ENCODE measurements at places on chromosomes 16 and 17.

- DNase-seq = no peak
Observed at GRCh38 chr16:25172831-25173230, 43.9 kb upstream of the AQP8 start.

DNA sequence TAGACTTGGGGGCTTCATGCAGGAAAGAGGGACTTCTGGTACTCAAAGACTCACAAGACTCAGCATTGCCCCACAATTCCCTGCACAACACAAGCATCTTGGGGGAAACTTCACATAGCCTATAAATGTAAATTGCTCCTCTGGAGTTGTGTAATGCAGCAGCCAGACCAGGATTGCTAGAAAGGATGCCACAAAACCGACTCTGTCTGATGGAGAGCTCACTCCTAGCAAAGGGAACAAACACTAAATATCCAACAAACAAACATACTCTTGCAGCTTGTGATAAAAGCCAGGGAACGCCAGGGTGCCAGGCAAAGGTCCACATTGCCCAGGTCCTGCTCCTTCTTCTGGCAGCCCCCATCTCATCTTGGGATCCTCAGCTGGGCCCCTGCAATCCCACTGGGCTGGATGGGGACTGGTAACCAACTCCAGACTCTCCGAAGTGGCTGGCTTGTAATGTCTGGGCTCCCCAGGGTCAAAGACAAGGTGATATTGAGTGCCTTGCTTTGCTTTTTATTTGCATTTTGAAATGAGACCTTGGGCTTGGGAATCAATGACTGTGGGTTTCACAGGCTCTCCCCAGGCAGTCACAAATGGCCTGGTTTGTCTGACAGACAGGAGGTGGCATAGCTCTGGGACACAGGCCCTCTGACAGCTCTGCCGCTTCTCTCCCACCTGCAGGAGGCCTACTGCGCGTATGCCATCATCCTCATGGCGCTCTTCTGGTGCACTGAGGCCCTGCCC lies 15.3 kb downstream of the SLC13A2 start:
- no peak for DNase-seq

DNA sequence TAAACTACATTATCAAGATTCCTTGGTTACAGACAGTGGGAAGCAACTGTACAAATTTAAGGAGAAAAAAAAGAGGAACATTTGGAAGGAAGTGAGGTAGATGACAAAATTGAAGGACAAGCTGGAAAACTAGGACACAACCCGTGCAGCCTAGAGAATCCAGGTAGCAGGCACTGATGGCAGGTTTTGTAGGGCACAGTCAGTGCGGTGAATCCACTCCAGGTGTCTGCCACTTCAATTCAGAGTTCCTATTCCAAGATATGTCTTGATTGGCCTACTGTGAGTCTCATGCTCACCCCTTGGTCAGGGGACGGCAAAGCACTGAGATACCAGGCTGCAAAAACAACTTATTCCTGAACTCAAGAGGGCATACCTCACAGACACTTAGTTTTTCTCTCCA lies 37.8 kb downstream of the TNRC6C start:
- DNase-seq = no peak

GRCh38 chr17:75691371-75691791 lies 24.2 kb downstream of the SAP30BP start:
- DNase-seq = peak; percentile 33

DNA sequence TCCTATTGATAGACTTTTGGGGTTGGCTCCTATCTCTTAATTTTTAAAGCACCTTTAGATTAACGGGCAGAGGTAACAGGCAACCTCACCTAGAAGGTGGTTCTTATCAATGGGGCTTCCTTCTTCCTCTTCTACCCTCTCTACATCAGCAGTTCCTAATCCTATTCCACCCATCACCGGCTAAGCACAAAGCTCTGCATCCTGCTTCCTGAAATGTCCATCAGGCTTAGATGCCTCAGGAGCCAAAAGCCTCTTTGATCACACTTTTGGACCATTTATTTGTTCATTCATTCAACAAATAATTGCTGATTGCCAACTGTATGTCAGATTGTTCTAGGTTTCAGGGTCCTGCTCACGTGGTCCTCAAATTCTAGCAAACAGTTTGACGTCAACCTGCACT lies 586.0 kb downstream of the TOX3 start:
- DNase-seq = no peak

GRCh38 chr16:5058476-5058875 lies 7.3 kb downstream of the C16orf89 start:
- no peak for DNase-seq

DNA sequence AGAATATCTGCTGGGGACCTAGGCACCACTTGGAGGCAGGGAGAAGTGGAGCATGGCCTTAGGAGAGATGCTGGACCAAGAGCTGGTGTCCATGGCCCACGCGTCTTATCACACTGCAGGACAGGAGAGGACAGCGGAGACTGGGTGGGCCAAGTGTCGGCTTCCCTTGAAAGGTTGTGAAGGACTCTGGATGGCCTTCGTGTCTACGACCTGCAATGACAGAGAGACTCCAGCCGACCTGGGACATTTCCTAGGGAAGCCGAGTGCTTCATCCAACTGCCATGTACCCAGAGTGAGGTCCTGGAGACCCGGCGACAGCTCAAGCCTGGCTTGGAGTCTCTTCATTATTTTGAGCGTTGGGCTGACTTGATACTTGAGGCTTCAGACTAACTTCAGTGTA lies 20.5 kb downstream of the C1QTNF1 start:
- DNase-seq = no peak

GRCh38 chr17:42607769-42608168 lies 1.4 kb downstream of the RETREG3 start:
- no peak for DNase-seq

DNA sequence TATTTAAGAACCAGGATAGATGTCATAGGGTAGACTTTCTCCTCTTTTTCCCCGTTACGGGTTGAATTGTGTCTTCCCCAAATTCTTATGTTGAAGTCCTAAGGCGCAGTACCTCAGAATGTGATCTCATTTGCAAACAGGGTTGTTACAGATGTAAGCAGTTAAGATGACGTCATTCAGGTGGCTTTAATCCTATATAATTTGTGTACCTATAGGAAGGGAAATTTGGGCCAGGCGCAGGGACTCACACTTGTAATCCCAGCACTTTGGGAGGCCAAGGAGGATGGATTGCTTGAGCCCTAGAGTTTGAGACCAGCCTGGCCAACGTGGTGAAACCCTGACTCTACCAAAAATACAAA lies 99.5 kb upstream of the DHX40 start:
- DNase-seq = no peak

GRCh38 chr16:51657848-51658247 lies 506.8 kb upstream of the SALL1 start:
- no peak for DNase-seq

- no peak for DNase-seq
Observed at GRCh38 chr16:67482233-67482924, 968 bp downstream of the AGRP start.

DNA sequence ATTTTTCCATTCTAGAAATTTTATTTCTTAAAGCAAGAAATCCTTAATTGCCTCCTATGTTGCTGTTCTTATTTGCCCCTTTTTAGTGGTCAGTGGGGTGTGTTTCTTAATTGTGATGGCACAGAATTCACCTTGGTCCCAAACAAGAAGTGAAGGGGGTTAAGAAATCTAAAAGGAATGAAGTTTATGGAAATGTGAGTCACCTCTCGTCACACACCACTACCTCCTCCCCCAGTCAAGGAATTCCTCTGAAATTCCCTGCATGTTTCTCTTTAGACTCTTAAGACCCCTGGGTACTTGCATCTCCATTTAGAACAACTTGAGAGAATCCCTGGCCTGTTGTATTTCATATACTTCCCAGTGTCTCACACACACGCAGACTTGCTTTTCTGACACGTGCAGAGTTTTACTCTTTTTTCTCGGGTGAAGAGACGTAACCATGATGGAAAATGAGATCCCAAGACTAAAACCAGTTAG lies 247.4 kb downstream of the PRKCA start:
- peak; percentile 98 for DNase-seq

DNA sequence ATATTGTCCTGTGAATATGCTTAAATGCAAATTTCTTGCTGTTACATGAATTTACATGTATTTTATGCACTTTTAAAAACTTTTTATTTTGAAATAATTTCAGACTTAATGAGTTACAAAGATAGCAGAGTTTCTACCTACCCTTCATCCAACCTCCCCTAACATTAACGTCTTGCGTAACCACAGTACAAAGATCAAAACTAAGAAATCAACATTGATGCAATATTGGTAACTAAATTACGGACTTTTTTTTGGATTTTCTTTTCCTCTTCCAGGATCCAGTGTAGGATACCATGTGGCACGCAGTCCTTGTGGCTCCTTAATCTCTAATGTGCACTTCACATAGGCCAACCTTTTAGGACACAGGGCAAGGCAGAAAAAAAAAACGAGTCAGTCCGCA lies 124.9 kb downstream of the ABCC12 start:
- DNase-seq = no peak

DNA sequence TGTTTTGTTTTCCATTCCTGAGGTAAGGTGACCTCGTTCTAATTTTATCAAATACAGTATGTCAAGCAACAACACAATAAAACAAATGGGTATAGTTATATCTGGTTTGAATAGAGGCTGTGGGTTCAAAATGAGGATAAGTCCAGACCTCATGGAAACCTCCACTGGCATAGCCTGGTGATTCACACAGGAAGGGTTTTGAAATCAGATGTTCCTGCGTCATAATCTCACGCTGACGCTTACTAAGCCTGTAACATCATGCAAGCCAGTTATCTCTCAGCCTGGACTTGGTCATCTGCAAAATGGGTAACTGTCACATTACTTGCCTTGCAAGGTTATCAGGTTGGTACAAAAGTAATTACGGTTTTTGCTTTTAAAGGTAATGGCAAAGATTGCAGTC lies 1056.3 kb upstream of the EEF2KMT start:
- DNase-seq = no peak

DNA sequence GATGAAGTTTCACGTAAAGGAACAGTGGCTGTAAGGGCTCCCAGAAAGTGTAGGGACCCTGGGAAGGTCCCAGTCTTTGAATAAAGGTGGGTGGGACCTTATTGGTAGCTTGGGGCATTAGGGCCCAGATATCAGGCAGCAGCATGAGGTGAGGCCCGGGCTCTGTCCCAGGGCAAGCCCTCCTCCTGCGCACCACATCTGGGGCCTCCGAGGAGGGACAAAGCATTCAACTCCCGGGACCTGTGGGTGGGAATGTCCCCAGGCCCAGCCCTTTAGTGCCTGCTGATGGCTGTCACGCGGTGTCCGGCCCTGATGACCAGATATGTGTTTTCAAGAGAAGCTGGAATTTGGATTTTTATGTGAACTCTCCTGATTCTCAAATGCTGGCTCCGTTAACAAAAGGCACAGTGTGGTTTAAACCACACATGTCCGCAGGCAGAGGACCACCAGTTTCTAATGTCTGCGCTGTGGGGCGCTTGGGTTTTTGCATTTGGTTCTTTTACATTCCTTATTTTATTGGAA lies 30.4 kb downstream of the RAI1 start:
- no peak for DNase-seq

DNA sequence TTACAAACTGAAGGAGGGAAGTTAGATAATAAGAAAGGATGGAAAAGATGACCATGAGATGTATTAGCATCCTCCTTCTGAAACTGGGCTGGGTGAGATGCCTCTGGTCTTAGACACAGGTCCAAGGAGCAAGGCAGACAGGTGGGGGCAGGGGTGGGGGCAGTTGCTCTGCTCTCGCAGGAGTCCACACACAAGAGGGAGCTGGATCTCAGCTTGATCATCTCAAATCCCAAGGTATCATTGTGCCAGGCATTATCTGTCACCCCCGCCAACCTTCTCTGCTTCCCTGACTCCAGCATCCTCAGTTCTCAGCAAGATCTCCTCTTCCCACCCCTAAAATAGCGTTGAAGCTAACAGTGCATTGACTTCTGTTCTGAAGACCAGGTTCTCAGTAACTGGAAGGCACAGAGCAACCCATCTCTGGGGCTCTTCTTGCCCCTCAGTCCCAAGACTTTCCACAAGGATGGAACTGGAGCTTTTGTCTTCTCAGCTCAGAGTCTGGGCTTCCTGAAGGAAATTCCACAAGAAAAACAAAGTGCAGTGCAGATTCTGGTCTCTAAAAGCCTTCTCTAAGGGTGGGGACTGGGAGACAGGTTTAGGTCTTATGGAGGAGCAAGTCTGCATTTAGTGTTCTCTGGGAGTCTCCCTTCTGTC lies 1.6 kb downstream of the FLOT2 start:
- no peak for DNase-seq

- no peak for DNase-seq
Observed at GRCh38 chr17:4004517-4005295, 40.5 kb upstream of the ATP2A3 start.

GRCh38 chr17:69325518-69326376 lies 1.2 kb downstream of the ABCA5 start:
- DNase-seq = no peak

DNA sequence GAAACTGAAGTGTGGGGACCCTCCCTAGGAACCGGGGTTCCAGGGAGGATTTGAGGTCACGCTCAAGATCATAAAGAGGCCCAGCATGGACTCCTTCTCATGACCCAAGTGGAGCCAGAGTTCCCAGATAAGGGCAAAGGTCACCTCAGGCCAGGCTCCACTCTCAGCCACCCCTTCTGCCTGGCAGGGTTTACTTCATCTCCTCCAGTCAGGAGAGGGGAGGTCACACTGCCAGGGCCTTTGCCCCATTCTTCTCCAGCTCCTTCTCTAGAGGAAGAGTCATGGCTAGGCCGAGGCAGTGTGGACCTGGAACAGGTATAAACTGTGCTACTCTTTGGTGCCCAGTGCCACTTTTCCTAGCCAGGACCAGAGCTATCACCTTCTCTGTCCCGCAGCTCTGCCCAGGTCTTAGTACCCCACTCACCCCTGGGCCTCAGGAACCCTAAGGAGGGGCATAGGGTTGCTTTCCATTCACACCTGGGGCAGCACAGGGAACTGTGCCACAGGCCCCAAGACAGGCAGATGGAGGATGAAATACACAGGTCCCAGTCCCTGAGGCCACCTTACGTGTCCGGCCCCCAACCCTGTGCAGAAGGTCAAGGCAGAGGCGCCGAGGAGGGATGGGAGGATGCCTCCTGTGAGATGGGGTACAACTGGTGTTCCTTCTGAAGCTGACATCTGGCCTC lies 879 bp upstream of the ACSF2 start:
- DNase-seq = no peak

DNA sequence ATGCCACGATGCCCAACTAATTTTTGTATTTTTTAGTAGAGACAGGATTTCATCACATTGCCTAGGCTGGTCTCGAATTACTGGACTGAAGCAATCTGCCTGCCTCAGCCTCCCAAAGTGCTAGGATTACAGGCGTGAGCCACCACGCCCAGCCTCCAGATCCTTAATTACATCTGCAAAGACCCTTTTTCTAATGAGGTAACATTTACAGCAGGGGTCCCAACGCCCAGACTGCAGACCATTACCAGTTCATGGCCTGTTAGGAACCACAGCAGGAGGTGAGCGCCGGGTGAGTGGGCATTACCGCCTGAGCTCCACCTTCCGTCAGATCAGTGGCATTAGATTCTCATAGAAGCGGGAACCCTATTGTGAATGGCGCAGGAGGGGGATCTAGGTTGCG lies 4.0 kb upstream of the RAB11FIP4 start:
- DNase-seq = no peak

GRCh38 chr16:1414532-1415260 lies at the start of gene UNKL:
UNKL (minus strand) TSS chr16:1414704; CDS start chr16:1414691, 13 bp downstream.
- peak; percentile 52 for DNase-seq

Data from AG10803 (cell line).